Stimulated activated CD4-positive, alpha-beta T cell treated with anti-CD3 and anti-CD28 coated beads, TNF-alpha, amount 100 ng/mL, for 4 hours (primary cell): ENCODE measurements at places on chromosomes 5 and 9.

GRCh38 chr9:97548819-97549540 lies 47.5 kb downstream of the TMOD1 start:
- DNase-seq = no peak

DNA sequence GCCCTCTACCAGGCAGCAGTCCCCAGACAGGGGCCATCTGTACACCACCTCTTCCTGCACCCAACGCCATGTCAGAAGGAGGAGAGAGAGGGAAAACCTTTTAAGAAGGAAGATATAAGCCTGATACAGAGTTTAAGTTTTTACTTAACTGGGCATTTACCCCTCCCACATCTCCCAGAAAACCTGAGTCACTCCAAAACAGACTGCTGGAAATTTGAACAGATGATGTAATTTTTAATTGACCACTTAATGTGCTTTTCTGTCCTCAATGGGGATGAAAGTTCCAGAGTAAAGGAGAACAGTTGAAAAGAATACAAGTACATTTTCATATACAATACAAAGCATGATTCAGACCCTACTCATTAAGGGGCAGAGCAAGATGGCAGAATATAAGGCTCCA lies 63.9 kb downstream of the TTC39B start:
- no peak for DNase-seq

- DNase-seq = no peak
Measured at GRCh38 chr9:112836394-112836793, 54.3 kb downstream of the SLC46A2 start.

- peak; percentile 78 for DNase-seq
Measured at GRCh38 chr9:124869986-124870560, 8.1 kb downstream of the ARPC5L start.

- DNase-seq = no peak
Measured at GRCh38 chr5:142201471-142201887, 92.9 kb downstream of the NDFIP1 start.

- no peak for DNase-seq
Measured at GRCh38 chr5:62714296-62714695, 135.7 kb downstream of the LRRC70 start.

GRCh38 chr9:5628183-5628529 lies 751 bp upstream of the RIC1 start:
- no peak for DNase-seq

GRCh38 chr5:17277907-17278306 lies 60.5 kb downstream of the BASP1 start:
- no peak for DNase-seq

DNA sequence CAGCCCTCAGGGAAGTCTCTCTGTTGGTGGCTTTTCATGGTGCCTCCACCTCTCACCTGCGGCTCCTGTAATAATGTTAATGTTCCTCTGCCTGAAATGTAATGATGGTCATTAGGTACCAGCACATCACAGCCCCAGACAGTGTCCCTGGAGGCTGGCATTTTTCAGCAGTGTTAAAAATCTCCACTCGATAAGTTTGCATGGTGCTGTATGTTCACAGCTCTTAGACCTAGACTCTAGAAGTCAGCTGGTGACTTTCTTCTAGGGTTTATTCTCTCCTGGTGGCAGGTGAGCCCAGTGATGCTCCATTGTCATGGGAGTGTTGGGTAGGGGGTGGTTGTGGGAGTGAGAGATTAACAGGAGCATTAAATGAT lies 53.1 kb downstream of the GPR107 start:
- DNase-seq = no peak

GRCh38 chr9:124776954-124777648 lies at the start of gene OLFML2A:
Gene OLFML2A (plus strand): TSS chr9:124777133. CDS start chr9:124777271, 138 bp downstream.
- DNase-seq = no peak

DNA sequence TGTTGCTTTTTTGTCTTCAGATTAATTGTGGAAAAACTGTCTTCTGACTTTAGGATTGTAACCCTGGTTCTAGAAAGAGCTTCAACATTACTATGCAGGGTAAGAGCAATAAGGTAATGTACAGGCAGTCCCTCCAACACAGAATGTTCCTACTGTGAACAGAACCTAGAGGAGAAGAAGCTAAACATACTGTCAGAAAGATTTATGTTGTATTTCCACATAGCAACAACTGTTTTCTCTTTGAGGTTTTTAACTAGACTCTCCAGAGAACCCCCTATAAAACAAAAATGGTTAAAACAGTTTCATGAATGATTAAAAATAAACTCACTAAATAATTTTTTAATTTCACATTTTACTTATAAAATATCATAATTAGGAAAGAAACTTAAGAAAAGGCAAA lies 64.3 kb upstream of the NAA35 start:
- DNase-seq = no peak

GRCh38 chr5:103569313-103570060 lies 6.9 kb upstream of the NUDT12 start:
- DNase-seq = no peak

DNA sequence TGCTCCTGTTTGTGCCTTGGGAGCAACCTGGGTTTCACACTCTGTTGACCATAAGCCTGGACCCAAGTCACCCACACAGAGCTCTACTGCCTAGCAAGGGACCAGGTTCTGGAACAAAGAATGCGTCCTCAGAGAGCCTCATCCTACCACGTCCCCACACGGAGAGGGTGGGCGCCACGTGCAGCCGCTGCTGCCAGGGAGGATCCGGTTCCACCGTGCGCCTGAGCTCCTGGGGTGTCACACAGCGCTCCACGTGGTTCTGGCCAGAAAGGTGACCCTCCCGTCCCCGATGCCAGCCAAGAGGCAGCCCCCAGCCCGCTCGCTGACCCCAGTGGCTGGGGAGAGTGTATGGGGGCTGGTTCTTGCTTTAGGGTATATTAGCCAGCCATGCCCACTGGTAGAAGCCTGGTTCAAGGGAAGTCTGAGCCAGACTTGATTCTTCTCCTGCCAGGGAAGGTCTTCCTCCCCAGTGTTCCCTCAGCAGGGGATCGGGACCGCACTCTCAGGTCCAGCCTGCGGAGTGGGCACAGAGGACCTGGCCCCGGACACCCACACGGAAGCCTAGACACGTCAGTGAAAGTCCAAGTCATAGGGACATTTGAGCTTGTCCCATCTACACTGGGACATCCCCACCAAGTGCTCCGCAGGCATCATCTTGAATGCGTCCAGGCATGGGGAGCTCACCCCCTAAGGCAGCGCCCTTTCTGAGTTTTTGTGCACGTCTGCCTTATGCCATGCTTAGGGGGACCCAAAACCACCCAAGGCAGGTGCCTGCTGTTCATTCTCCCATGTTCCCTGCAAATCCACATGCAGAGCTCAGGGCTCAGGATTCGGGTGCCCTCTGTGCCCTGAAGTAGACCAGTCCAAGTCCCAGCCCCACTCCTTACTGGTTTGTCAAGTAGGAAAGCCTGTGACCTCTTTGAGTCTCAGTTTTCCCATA lies 2.4 kb downstream of the FCN1 start:
- no peak for DNase-seq

GRCh38 chr9:127114606-127115005 lies 7.8 kb downstream of the ANGPTL2 start:
- DNase-seq = no peak

- no peak for DNase-seq
Measured at GRCh38 chr5:100043475-100043874, 491.7 kb upstream of the FAM174A start.

DNA sequence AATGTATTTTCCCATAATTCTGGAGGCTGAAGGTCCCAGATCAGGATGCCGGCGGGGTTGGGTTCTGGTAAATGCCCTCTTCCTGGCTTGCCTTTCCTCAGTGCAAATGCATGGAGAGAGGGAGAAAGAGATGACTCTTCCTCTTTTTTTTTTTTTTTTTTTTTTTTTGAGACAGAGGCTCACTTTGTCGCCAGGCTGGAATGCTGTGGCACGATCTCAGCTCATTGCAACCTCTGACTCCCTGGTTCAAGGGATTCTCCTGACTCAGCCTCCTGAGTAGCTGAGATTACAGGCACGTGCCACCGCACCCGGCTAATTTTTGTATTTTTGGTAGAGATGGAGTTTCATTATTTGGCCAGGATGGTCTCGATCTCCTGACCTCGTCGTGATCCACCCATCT lies 300.0 kb upstream of the TAS2R1 start:
- DNase-seq = no peak

- no peak for DNase-seq
Measured at GRCh38 chr9:134317790-134318414, 8.4 kb upstream of the RXRA start.

DNA sequence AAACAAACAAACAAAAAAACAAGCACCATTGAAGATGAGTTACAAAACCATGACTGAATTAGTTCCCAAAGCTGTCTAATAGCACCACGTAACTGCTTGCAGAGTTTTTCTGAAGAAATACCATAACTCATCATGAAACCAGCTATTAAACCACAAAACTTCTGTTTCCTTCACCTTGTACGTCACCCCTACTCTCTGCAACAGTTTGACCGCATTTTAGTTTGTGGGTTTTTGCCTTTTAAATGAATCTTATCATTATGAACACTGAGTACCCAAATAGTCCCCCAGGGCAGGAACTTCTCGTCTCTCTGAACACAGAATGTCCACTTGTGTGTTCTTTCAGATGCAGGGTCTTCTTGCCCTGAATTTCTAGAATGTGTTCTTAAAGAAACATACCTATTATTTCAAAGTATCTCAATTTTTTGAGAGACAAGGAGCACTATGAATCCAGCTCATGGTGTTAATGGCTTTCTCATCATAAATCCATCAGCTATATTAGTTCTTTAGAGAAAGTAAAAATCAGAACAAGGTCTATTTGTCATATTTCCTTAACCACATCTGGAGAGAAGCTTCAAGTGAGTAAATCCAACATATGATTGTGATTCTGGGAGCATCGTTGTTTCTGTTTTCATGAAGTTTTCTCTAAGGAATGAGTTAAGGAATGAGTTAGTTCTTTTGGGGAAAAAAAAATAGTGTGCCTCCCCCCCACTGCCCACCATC lies 210.6 kb downstream of the AUH start:
- no peak for DNase-seq

GRCh38 chr9:115071176-115071575 lies 46.8 kb downstream of the TNC start:
- no peak for DNase-seq

GRCh38 chr9:130535818-130536521 lies 43.4 kb upstream of the FUBP3 start:
- DNase-seq = no peak
